ENCODE measurements at places on chromosomes 4 and X.

- DNase-seq: no peak
These were observed 101.2 kb upstream of the ENPP6 start for GRCh38 chr4:184318852-184319251.

DNA sequence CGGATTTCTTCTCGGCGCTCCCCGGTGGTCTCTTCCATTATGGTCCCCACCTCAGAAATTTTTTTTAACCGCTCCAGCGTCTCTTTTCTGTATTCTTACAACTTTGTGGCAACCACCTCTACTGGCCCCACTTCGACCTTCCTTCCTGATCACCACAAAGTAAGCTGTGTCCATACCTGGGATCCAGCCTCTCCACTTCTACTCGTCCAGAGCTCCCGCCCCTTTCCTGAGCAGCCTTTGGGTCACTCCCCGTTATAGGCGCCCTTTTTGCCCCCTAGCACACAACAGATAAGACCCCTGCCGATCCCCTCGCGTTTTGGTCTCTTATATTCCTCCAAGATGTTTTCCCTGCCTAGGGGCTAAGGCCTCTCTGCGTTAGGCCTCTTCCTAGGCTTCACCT, 557 bp downstream of the PIGG start:
- DNase-seq: no peak

DNA sequence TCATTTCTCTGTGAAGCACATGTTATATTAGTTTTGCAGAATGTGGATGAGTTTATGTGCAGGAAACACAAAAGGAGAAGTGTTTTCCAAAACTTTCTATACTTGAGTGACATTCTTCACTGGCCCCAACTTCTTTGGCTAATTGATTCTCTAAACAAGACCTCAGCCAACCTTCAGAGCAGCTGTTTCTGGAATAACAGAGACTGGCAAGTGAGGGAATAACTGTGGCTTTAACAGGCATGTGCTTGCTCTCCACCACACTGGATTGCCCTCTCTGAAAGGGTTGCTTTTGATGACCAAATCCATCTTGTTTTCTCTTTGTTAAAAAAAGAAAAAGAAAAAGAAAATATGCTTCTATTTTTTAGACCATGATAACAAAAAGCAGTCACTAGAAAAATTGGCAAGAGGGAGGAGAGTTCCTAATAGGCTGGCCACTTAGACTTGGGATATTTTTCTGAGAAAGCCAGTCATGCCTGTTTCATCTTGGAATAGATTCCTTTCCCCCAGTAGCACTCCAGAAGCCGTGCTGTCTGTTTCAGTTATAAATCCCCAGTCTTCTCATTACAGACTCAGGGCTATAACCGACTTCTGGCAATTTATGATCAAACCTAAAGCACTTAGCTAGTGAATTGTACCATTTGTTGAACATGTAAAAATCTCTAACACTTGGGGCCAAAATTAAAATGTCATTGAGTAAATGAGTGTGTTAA, 295.0 kb upstream of the NR3C2 start:
- no peak for DNase-seq

DNA sequence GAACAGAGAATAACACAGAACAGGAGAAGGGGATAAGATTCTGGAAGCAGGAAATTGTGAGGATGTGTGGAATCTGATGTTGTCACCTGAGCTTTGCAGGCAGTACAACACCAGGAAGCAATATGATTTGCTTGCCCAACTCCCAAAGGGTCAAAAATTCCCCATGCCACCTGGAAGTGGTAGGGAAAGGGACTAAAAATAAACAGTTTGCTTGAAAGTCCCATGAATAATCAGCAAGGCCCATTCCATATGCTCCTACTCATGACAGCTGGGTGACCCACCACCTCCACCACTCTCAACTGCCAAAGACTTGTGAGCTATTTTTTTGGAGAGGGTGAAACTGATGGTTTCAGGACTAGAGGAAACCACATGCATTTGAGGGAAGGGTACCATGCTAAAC, 168.4 kb downstream of the KCNIP4 start:
- DNase-seq: no peak

DNA sequence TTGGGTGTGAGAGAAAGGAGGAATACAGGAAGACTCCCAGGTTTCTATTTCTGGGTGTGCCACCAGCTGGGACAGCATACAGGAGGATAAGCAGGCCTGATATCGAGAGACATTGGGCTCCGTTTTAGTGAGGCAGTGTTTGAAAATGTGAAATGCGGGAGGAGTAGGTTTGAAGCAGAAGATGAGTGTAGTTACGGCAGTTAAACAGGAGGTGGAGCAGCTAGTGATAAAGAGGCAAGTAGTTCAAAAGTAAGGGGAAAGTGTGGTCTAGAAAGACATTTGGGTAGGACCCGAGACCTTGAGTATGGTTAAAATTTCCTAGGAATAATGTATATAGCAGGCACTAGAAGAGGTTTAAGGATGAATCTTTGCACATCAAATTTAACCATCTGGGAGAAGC, 42.4 kb downstream of the DCUN1D4 start:
- DNase-seq: peak; percentile 8

DNA sequence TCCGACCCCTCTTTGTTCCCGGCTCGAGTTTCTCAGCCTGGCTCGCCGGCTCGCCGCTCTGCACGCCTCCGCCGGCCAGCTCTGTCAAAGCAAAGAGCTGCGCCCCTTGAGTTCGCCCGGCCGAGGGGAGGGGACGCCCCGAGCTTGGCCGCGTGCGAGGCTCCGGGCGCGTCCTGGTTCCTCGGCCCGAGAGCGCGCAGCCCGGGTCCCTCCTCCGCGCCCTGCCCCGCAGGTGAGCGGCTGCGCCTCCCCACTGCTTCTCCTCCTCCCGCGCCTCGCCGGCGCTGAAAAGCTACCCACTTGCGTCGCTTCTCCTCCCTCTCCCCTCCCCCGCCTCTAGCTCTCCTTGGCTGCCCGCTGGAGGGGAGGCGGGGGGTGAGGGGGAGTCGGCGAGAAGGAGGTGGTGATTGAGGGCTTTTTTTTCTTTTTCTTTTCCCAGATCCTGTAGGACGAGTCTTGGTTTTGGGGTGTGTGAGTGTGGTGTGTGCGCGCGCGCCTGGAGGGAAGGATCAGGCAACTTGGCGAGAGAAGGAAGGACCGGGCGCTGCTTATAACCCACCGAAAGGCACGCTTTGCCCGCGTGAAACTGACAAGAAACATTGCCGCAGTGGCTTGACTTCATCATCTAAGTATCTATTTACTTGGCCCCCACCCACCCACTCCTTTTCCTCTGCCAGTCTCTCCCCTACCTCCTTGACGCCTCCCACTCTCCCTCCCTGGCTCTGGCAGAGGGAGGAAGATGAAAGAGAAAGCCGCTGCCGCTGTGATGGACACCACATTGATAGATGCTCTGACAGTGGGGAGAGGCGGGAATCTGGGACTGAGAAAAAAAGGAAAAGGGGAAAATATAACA, at the start of gene LEF1:
Gene LEF1, minus strand, starts transcription at position 262 of the 853 bp plus-strand sequence. CDS start 1,165 bp downstream, outside the sequence.
- DNase-seq: peak; percentile 32

DNA sequence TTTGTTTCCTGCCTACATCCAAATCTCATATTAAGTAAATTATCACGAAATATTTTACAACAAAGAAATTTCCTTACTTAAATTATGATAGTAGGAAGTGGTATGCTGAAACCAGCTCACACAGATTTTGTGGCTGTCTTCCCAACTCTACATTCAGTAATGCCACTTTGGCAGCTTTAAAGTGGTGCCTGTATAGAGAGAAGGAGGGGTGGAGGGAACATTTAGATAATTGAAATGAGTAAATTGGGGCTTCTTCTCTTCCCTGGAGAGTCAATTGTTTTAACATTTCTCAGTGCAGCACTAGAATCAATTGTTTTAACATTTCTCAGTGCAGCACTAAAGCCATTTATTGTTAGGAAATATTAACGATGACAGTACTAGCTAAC, 1323.1 kb downstream of the PCDH7 start:
- DNase-seq: no peak

GRCh38 chrX:154430479-154430878, 2.0 kb downstream of the ATP6AP1 start:
- no peak for DNase-seq

- no peak for DNase-seq
These were observed 54.8 kb downstream of the DHX15 start for GRCh38 chr4:24529555-24529954.

- DNase-seq: no peak
These were observed 61.6 kb upstream of the VAMP7 start for GRCh38 chrX:155819525-155819924.

GRCh38 chr4:153156721-153157120, 47.5 kb upstream of the TRIM2 start:
- DNase-seq: no peak

DNA sequence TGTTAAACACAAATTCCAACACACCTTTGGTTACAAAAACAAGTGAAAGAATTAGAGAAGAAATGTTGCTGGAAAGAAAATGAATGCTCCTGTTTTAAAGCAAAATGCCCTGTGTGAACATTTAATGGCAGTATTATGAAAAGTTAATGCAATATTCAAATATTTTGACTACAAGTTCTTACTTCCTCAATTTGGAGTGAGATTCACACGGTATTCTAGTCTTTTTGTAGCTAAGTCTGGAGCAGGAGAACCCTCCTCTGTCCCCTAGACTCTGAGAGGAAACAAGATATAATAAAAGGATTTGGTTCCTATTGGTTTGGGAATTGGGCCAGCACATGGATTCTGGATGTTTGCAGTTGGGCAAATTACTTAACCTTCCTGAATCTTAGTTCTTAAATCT, 12.7 kb downstream of the MAD2L1 start:
- DNase-seq: no peak

GRCh38 chr4:101593666-101594065, 196.9 kb upstream of the BANK1 start:
- DNase-seq: no peak

- no peak for DNase-seq
These were observed 12.0 kb upstream of the TNIP2 start for GRCh38 chr4:2768124-2768523.

DNA sequence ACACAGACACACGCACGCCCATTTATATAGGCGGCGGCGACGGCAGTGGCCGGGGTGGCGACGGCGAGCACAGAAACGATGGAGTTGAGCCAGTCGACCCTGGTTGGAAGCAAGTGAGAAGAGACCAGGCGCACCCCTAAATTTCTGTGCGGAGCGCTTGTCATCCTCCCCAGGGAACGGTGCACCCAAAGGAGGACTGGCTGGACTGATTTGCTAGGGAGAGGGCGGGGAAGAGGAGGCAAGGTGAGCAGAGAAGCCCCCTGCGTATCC, 302 bp downstream of the NHS start:
- DNase-seq: no peak

GRCh38 chr4:42391981-42392380, 5.3 kb upstream of the SHISA3 start:
- peak; percentile 37 for DNase-seq

- peak; percentile 62 for DNase-seq
These were observed 611.6 kb upstream of the GRIA3 start for GRCh38 chrX:122572461-122572860.

- no peak for DNase-seq
These were observed 20.8 kb downstream of the AMOT start for GRCh38 chrX:112819813-112820212.

- DNase-seq: peak; percentile 20
These were observed 132.1 kb downstream of the ARHGAP10 start for GRCh38 chr4:147863808-147864472.

GRCh38 chrX:115901241-115901640, 269.3 kb upstream of the AGTR2 start:
- DNase-seq: no peak

GRCh38 chr4:87919941-87920340, 55.6 kb upstream of the SPP1 start:
- DNase-seq: no peak

- peak; percentile 93 for DNase-seq
These were observed 570.4 kb upstream of the DIPK2B start for GRCh38 chrX:45771114-45771513.

DNA sequence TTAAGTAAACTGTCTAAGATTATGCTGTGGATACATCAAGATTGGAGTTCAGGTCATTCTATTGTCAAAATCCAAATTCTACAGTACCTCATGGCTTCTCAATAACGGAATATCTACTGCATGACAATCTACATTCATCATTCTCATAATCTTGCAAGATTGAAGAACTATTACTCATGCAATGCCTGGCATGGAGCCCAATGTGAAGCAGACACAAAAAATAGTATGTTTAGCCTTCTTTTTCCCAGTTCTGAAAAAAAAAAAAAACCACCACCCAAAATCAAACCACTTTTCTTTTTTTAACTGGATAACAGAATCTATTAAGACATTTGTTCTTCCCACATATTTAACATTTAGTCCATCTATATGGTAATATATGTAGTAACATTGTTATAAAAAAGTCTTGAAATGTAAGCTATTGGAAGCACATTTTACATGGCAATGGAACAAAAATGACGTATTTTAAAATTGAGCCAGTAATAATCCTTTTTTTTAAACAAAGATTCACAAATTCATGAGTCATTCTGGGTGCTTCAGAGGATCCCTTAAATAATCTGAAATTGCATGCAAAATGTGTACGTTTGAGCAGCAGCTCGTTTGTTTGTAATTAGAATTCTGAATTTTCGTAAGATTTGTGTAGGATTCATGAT, 232.2 kb upstream of the FMR1 start:
- peak; percentile 10 for DNase-seq

GRCh38 chr4:55592014-55592413, at the start of gene PDCL2:
PDCL2 (minus strand) TSS chr4:55592245; CDS start chr4:55592109, 136 bp downstream.
- DNase-seq: no peak

- DNase-seq: no peak
These were observed 401.6 kb upstream of the EPHA5 start for GRCh38 chr4:66071911-66072310.

- no peak for DNase-seq
These were observed 17.8 kb downstream of the HSD17B13 start for GRCh38 chr4:87304745-87305432.
